Stimulated activated CD4-positive, alpha-beta T cell treated with anti-CD3 and anti-CD28 coated beads, Interleukin-1b, Interleukin-23, amount 100 ng/mL, for 1 hour (primary cell): ENCODE measurements at places on chromosomes 1 and 21.

DNA sequence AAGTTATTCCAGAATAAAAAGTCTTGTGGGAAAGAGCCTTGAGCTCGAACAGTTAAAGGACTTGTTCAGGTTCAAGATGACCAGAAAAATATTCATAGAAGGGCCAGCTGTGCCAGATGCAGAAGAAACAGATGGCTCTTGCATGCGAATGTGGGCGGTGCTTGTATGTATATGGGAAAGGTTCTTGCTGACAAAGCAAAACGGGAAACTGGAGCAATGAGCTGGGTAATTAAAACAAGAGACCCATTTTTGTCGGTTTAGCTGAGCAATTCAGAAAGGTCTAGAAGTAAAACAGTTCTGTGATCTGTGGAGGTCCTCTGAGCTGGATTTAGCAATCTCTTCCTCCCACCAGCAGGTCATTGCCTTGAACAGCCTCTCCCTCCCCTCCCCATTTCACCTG lies 107.2 kb upstream of the MARK1 start:
- DNase-seq, result no peak

- DNase-seq, result no peak
Observed at GRCh38 chr21:15219039-15219438, 154.2 kb upstream of the NRIP1 start.

DNA sequence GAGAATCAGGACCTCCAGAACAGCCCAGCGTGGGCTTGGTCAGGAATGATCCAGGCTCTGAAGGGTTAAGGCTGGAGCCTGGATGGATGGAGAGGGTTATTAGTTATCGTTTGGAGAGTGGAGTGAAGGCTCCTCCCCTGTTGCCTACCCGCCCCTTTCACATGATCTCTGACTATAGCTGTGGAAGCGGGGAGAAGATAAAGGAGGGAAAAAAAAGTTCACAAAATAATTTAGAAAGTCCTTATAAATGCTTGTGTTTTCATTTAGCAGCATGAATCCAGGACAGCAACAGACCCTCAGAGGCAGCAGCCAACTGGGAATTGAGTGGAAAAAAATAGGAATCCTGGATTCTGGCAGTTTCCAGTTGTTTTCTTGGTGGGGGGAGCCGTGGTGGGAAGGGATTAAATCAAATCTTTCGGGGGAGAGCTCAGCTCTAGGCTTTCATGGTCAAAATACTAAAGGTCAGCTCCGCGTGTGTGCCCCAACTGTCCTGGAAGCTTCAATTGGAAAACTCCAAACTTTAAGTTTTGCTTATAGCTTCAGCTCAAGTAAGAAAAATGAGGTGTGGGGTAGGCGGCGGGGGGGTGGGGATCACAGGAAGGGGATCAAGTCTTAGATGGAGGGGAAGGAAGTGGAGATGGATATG lies 595 bp upstream of the DDR2 start:
- DNase-seq, result no peak

- DNase-seq, result no peak
Observed at GRCh38 chr21:15433091-15433490, 296.7 kb upstream of the USP25 start.

DNA sequence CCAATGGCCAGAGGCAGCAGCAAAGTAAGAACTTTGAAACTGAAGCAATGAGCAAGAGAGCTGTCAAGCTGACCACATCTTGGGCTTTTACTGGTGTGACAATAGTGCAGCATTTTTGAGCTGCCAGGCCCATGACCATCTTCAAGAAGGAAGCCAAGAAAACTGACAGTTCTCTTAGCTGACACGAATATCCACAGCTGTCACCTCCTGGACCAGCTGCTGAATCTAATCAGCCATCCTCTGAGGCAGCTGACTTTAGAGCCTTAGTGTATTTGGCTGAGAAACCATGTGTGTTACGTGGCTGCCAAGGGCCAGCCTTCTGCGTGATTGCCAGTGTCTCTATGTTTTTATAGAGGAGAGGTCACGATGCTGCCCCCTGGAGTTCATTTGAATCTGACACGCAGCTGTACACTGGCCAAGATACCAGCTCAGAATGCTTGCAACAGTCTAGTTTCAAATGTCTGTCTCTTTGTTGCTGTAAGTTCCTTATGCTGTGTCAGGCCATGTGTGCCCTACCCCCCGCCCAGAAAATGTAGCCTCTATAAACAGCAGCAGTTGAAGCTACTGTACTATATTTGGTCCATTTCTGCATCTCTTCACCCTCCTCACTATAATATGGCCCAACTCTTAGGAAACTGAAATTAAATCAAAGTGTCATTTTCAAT lies 39.7 kb downstream of the PALMD start:
- DNase-seq, result peak; percentile 13

DNA sequence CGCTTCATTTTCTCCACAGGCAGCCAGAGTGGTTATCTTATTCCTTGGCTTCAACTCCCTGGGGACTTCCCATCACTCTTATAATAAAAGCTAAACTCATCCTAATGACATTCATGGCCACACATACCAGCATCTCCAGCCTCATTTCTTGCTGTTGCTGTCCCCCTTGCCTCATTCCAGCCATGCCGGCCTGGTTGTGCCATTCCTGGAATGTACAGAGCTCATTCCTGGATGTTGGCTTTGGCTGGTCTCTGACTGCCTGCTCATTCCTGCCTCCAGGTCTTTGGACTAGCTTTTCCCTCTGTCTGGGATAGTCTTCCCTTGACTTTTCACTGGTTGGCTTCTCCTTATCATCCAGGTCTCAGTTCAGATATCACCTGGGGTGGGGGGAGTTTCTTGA lies 2.4 kb upstream of the PEF1 start:
- no peak for DNase-seq

DNA sequence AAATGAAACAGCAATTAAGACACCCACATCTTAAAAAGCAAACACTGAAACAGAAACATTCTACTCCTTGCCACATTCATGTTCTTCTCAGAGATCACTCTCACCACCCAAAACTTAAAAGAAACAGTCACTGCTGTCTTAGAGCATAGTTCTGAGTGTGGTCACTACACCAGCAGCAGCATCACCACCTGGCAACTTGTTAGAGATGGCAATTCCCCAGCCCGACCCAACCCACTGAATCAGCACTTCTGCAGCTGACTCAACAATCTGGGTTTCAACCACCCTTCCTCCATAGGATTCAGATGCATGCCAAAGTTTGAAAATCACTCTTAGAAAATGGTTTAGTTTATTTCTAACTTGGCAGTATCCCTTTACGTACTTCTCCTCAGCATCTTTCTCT lies 126.1 kb downstream of the CDC42BPA start:
- DNase-seq, result no peak

GRCh38 chr1:27122652-27123051 lies 32.3 kb downstream of the SLC9A1 start:
- no peak for DNase-seq

- no peak for DNase-seq
Observed at GRCh38 chr21:33977017-33977720, 61.6 kb upstream of the ATP5PO start.

DNA sequence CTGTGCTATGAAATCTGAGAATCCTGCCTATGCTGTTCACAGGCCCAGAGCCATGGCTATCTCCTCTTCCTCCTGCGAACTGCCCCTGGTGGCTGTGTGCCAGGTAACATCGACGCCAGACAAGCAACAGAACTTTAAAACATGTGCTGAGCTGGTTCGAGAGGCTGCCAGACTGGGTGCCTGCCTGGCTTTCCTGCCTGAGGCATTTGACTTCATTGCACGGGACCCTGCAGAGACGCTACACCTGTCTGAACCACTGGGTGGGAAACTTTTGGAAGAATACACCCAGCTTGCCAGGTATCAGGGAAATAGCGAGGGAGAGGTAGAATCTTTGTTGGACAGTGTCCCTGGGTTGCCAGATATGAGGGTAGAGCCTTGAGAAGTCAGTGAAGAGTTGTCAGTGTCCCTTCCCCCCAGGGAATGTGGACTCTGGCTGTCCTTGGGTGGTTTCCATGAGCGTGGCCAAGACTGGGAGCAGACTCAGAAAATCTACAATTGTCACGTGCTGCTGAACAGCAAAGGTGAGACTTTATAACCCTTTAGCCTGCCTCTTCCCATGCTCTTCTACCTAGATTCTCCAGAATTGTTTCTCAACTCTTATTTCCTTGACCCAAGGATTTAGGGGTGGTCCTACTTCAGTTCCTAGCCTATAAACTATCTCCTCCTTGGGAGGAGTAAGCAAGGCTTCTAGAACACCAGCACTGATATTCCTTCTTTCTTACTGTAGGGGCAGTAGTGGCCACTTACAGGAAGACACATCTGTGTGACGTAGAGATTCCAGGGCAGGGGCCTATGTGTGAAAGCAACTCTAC lies 1.4 kb downstream of the NIT1 start:
- no peak for DNase-seq

DNA sequence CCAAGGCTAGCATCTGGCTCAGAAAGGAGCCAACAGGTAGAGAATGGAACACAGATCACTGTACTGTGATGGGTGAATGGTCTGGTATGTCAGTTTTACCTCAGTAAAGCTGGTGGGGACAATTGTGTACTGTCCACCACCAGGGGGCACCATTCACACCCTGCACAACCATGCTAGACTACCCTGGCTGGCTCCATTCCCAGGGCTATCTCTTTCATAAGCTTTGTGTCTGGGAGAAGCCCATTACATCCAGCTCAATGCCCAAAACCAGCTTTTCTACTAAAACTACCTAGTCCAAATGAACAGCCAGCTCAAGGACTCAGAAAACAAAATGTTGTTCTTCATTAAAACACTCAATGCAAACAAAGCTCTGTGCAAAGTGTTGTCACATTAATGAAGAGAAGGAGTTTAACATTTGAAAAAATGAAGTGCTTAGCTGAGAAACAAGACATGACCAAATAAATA lies 62.0 kb upstream of the RASAL2 start:
- DNase-seq, result no peak

- DNase-seq, result no peak
Observed at GRCh38 chr1:84467298-84467697, 11.8 kb upstream of the RPF1 start.

DNA sequence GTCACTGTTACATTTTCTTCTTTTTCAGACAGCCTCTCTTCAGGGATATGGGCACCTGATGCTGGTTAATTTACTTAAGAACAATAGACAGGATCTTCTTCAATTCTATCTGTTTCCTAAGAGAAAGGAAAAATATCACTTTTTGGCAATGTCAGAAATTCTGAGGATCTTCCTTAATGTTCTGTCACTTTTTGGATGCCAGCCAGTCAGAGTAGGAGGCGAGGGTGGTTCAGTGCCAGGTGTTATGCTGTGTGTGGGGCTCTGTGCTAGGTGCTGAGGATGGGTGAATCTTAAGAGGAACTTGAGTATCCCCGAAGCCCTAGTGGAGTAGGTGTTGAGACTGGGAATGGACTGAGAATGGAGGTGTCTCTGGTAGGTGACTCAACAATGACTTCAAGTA lies 133.5 kb downstream of the UCK2 start:
- no peak for DNase-seq

DNA sequence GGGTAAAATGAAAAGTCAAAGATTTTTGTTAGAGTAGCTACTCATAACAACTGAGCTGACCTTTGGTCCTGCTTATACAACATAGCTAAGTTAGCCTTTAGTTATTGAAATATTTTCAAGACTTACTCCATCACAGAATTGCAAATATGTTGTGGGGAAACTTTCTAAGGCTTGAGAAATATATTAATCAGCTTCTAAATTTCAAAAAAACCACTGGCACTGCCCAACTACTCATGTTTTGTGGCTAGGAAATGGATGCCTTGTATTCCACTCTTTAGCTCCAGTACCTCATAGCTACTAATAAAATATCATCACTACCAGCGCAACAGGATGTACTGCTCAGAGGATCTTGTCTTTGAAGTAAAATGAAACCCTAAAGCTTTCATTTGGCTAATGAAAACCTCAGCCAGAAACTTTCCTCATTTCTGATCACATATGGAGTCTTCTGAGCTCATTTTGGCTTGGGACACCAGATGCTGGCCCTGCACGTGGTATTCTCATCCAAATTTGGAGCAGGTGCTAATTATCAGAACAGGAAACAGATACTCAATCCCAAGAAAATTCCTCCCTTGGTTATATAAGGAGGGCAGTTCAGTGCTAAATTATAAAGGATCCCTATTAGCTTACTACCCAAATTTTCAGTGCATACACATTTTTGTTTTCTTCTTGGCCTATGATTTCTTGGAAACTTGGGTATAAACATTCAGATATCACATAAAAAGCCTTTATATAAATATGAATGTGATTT lies 690.7 kb downstream of the ADGRL2 start:
- DNase-seq, result no peak

DNA sequence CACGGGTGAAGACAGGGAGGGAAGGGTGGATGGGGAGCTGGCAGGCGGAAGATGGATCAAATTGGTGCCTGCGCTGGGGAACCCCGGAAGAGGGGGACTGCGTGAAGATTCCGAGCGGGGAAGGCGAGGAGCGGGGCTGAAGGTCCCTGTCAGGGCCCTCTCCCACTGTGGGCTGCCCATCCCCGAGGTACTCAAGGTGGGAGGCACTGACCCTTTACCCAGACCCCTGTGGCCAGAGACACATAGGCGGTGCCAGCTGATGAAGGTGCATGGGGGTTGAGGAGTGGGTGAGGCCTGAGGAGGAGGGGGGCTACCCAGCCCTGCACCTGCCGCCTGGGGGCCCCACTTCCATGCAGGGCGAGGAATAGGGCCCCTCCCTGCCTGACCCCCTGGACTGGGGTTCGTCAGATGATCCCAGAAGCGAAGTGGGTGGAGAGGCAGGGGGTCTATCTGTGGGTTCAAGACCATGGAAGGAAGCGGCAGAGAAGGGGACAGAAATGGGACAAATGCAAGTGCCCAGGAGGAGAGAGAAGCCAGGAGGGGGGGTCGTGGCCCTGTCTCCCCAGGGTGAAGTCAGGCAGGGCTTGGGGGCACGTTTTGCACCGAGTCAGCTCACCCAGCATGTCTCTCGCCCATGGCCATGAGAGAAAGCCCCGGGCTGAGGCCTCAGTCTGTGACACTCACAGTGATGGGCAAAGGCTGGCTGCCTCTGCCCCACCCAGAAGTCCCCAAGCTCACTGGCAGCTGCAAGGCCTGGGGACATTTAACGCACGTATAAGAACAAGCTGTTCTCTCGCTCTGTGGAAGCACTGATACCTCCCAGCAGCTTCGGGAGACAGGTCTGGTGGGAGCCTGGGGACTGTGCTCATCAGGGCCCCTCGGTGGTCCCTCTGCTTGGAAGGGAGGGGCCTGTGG lies 7.0 kb upstream of the MMEL1 start:
- no peak for DNase-seq

- DNase-seq, result no peak
Observed at GRCh38 chr1:108045460-108045859, 80.5 kb upstream of the VAV3 start.

DNA sequence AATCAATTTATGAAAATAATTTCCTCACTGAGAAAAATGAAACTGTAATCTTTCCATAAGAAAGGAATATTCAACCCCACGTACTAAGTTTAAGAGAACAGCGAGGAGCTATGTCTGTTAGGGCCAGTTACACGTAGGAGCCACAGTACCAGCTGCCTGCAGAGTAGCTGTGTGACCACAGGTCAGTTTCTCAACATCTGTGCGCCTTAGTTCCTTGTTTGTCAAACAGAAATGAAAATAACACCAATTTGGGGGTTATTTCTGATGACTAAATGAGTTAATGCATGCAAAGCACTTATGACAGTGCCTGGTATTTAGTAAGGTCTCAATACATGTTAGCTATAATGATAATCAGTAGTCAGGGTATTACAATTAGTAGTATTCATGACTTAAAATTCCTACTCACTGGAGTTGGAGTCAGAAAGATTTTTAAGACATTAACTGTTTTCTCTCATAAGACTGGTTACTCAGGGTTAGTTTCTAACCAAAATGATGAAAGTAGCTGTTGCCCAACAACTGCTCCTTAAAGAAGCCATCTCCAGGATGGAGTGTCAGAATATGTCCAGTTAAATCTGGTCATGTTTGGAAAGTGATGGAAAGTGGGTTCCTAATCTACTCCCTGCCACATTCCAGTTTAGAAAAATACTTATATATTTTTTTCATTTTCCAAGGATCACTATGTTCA lies 85.8 kb upstream of the ZNF648 start:
- DNase-seq, result no peak

- no peak for DNase-seq
Observed at GRCh38 chr1:241730031-241730430, 78.0 kb downstream of the WDR64 start.
